Activated CD4-positive, alpha-beta memory T cell treated with anti-CD3 and anti-CD28 coated beads for 36 hours (primary cell): ENCODE measurements at places on chromosomes 3 and 15. TPM values are rescaled to one million over a fixed set of nuclear protein-coding genes. Genes with fewer than 3 reads are reported as not detected.
A peak's percentile ranks its signal among the peaks of the same experiment; 100 is the strongest.

DNA sequence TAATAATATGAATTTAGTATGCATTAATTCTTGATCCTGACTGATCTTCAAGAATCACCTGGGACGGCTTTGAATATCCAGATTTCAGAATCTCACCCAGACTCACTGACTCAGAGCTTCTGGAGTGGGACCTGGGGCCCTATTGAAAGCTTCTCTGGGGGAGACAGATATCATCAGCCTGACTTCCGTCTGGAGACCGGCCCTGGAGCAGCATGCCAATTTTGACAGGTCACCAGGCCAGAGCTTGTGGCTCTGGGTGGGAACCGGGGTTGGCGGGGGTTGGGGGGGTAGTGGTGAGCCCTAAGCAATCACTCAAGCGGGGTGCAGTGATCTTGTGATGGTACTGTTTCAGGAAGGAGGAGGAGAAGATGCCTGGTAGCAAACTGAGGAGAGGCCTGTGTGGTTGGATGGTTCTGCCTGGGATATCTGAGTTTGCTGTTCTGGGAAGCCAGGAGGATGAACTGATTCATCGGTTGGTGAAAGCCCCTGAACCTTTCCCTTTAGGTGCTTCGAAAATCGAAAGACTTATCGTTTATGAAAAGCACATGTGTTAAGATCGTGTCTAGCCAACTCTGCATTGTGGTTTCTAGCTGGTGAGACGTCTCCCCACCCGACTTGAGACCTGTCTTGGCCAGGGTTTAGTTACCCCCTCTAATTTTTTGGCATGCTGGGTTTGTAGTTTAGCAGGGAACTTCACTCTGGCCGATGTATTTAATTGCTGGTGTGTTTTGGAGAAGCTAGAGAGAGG, 263.9 kb upstream of the C2CD4B start:
- H3K27me3 ChIP-seq: no peaks in the 10 kb centered on the region
- no peaks in the 10 kb centered on the region for H3K4me1 ChIP-seq
- no peak overlapping the region for H3K4me3 ChIP-seq

ISLR gene
- not detected for total RNA-seq

CHRD gene
- total RNA-seq: 0.21 TPM

DNA sequence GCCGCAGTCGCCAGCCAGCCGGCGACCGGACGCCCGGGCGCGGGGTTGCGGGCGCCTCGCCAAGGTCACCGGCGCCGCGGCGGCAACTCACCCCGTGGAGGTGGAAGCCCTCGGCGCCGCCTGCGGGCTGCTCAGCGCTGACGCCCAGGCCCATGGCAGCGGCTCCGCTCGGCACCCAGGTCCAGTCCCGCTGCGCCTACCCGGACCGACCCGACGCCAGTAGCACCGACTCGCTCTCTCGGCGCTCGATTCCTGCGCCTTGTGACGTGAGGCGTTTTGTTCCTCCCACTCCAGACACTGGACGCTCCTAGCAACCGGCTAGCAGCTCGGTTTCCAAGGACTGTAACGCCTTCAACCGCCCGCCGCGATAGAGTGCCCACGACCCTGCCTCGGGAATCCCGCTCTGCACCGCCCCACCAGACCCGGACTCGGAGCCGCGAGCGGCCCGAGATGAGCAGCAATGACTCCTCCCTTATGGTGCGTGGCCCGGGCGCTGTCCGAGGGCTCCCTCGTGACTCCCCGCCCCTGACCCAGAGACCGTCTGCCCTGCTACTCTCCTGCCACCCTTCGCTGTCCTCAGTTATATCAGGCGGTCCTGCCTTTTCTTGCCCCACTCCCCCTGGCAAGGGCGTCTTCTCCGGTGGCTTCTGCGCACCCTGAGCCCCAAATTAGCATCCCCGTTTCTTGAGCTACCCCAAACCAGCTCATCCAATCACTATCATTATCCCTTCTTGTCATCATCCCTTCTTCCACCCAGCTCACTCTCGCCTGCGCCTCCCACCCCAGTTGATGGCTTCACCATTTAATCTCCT, at the start of the genes GORASP1 and TTC21A:
Gene GORASP1 (minus strand): TSS at position 240 of the 812 bp plus-strand sequence. CDS start 86 bp downstream, at position 154.
Gene TTC21A (plus strand): TSS at position 293 of the 812 bp plus-strand sequence. CDS start 158 bp downstream, at position 451.
- H3K4me3 ChIP-seq: peak within 1 kb of the TSS; percentile 81
- H3K27me3 ChIP-seq: no peaks in the 10 kb centered on the region
- H3K4me1 ChIP-seq: peaks cover 42% of the 10 kb centered on the region
- H3K36me3 ChIP-seq: no peaks in the 10 kb centered on the region
- peak within 1 kb of the TSS; percentile 74 for H3K27ac ChIP-seq

DNA sequence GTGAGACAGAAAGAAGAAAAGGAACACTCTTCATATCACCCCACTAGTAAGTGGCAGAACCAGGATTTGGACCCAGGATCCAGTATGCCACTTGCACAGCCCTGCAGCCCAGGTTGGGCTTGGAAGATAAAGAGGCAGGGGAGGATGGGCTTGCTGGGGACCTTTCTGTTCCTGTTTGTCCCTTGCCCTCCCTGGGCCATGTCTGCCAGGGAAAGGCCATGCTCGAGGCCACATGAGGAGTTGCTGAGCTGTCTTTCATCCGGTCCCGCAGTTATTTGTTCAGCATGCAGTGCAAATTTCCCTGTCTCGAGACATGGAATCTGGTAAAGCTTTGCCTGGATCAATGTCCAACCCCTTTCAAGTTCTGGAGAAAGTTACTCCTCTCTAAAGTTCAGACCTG, 116.0 kb upstream of the MRPS22 start:
- no peaks in the 10 kb centered on the region for H3K36me3 ChIP-seq
- H3K27me3 ChIP-seq: no peaks in the 10 kb centered on the region
- no peaks in the 10 kb centered on the region for H3K4me1 ChIP-seq
- no peak for DNase-seq
